ENCODE measurements at places on chromosomes 12 and 14.
A peak's percentile ranks its signal among the peaks of the same experiment; 100 is the strongest.

DNA sequence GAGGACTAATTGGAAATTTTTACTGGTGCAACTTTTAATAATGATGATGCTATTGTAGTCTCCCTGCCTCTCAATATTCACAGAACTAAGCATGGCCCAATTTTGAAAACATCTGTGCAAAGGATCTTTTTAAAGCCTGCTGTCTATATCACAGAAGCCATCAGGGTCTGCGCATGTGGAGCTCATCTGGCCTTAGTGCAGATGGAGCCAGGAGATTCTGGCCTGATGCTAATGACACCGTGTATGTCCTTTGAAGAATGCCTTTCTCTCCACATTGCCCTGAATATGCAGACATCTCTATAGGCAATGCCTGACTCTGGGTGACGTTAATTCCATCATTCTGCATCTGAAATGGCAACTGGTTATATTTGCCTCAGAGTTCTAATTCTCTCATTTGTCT is 1205.9 kb downstream of the AACS start:
- no peak for DNase-seq

DNA sequence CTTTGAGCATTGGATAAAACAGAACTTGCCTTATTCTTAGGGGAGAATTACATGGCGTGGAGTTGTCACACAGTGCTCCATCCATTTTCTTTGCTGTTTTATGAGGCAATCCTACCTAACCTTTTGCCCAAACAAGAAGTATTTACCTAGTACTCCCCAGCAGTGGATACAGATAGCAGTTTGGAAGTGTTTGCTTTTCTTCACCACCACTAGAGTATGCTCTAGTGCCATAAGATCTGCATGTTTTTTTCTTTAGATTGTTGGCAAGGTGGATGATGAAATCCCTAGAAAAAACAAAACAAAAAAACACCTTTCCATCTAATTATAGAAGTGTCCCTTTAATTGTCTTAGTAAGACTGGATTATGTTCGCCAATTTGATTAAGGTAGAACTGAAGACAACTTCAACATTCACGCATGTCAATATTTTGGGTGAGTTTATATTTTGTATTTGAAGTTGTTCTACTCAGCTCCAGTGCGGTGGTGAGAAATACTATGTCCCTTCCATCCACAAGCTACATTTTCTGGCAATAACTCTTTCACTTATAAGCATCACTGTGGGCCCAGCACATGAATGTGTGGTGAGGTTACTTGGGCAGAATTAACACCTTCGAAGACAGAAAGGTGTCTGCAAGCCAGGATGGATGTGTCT is 23.6 kb upstream of the TMEM260 start:
- DNase-seq = no peak

GRCh38 chr12:6540181-6540877 is 6.0 kb downstream of the GAPDH start:
- peak; percentile 62 for DNase-seq

GRCh38 chr12:24386836-24387235 is 437.4 kb upstream of the SOX5 start:
- no peak for DNase-seq

- no peak for DNase-seq
Measured at GRCh38 chr12:110844551-110845338, 2.0 kb upstream of the CCDC63 start.

GRCh38 chr12:6914246-6914946 is at the start of gene ENO2:
ENO2 (plus strand) TSS chr12:6914580; CDS start chr12:6915833, 1,253 bp downstream.
- no peak for DNase-seq

DNA sequence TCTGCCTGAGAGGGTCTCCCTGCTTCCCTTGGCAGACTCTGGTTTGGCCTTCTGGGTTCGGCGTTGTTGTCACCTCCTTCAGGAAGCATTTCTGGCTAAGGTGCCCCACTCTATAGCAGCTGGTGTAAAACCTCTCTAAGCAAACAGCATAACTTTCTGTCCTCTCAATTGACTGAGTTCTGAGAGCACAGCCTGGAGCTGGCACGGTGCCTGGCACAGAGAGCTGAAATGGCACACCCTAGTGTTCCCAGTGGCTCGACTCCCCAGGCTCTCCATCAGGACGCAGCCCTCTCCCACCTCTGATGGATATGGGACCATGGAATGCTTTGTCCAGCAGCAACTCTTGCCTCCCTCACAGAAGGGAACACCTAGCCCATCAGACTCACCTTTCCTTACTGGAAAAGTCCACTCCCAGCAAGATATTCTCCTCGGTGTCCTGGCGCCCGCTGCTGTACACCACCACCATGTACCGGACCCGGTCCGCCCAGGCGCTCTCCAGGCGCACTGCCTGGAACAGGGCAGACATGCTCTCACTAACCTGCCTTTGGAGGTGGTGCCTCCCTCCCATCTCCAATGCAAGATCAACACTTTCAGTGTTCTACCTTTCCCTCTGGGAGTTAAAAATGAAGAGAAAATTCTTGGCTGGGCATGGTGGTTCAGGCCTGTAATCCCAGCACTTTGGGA is 40.6 kb downstream of the SSH1 start:
- no peak for DNase-seq

GRCh38 chr14:63174760-63175191 is 29.5 kb upstream of the RHOJ start:
- DNase-seq = no peak

- DNase-seq = no peak
Measured at GRCh38 chr12:117052386-117053049, 46.7 kb downstream of the TESC start.

- DNase-seq = no peak
Measured at GRCh38 chr12:59724011-59724695, 128.3 kb downstream of the SLC16A7 start.

GRCh38 chr14:77708749-77709148 is 846 bp downstream of the SLIRP start:
- no peak for DNase-seq

- no peak for DNase-seq
Measured at GRCh38 chr12:106044773-106045172, 94.0 kb downstream of the NUAK1 start.

GRCh38 chr12:124804011-124804621 is 59.5 kb downstream of the SCARB1 start:
- peak; percentile 26 for DNase-seq

Data from body of pancreas (tissue), 4 donors.